Naive thymus-derived CD4-positive, alpha-beta T cell (primary cell): ENCODE measurements at places on chromosomes 5 and 9. TPM values are rescaled to one million over a fixed set of nuclear protein-coding genes. Genes with fewer than 3 reads are reported as not detected.

Gene PTGDS
- polyA plus RNA-seq, result not detected

Gene WWC1
- polyA plus RNA-seq, result 0.02 TPM

DNA sequence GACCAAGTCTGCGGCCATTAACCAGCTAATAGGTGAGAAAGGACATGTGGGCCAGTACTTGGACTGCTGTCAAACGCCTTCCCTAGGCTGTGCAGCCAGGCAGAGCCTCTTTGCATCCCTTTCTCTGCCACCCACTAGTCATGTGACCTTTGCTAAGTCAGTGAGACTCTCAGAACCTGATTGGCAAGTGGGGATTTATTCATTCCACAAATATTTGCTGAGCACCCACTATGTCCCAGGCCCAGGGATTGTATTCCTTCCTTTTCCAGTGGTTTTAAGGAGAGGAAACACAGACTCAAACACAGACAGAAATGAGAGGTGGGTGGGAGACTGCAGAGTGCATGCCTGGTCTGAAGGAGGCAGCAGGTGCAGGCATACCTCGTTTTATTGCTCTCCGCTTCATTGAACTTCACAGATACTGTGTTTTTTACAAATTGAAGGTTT, 71.6 kb upstream of the GALNT10 start:
- H3K4me1 ChIP-seq, result no peaks in the 10 kb centered on the region
- H3K27ac ChIP-seq, result no peak overlapping the region
- H3K27me3 ChIP-seq, result no peaks in the 10 kb centered on the region
- no peak overlapping the region for H3K4me3 ChIP-seq

DNA sequence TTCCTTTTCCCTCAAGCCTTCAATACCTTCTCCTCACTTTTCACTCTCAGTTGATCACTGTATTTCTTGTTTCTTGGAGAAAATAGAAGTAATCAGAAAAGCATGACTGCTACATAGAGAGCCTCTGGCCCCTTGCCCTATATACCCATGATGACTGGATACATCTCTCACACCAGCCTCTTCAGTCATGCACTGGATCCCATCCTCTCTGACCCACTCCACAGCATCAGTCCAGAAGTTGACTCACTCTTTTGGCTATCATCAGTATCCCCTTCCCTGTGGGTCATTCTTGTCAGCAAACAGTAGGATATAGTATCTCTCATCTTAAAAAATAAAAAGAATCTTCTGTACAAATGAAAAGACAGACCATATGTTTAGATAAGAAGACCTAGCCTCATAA, 32.9 kb downstream of the PTCD2 start:
- H3K27me3 ChIP-seq, result no peaks in the 10 kb centered on the region
- no peaks in the 10 kb centered on the region for H3K36me3 ChIP-seq
- H3K27ac ChIP-seq, result no peak overlapping the region
- H3K4me1 ChIP-seq, result no peaks in the 10 kb centered on the region
